ENCODE measurements at places on chromosomes 5 and 9. TPM values are rescaled to one million over a fixed set of nuclear protein-coding genes. Genes with fewer than 3 reads are reported as not detected.

The IFNK gene
- not detected for total RNA-seq

The LRRC26 gene
- not detected for total RNA-seq

The OR1J2 gene
- not detected for total RNA-seq

The CYLC2 gene
- total RNA-seq = not detected

The CDH6 gene
- total RNA-seq = 0.19 TPM

The C9orf50 gene
- under 0.01 TPM for total RNA-seq

The TERT gene
- not detected for total RNA-seq

The CSF1R gene
- not detected for total RNA-seq

The PRUNE2 gene
- total RNA-seq = 4.9 TPM

The KCNN2 gene
- total RNA-seq = 6.3 TPM

The LCN2 gene
- not detected for total RNA-seq

The ELOVL7 gene
- total RNA-seq = 0.38 TPM

The PRELID2 gene
- 17.0 TPM for total RNA-seq

The PCDHB2 gene
- 2.3 TPM for total RNA-seq

The PCDHB12 gene
- 0.16 TPM for total RNA-seq

The DAB2IP gene
- total RNA-seq = 16.7 TPM
